ENCODE measurements at places on chromosomes 4 and X. TPM values are rescaled to one million over a fixed set of nuclear protein-coding genes. Genes with fewer than 3 reads are reported as not detected.

DNA sequence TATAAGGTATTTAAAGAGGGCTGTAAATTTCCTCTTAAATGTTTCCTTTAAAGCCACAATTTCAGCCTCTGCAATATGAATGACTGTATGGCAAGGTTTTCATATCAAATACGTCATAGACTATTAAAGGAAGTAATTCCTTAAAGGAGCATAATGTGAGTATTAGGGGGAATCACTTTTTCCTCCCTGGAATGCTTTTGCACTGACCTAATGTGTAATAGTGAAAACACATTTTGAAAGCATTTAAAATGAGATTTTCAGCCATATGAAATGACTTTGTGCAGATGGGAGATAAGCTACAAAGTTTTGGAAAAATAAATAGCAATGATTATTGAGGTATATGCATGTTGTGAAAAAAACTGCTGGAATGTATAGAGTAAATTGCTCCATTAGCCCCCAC is 17.6 kb downstream of the SLIT2 start:
- no peak for DNase-seq

DNA sequence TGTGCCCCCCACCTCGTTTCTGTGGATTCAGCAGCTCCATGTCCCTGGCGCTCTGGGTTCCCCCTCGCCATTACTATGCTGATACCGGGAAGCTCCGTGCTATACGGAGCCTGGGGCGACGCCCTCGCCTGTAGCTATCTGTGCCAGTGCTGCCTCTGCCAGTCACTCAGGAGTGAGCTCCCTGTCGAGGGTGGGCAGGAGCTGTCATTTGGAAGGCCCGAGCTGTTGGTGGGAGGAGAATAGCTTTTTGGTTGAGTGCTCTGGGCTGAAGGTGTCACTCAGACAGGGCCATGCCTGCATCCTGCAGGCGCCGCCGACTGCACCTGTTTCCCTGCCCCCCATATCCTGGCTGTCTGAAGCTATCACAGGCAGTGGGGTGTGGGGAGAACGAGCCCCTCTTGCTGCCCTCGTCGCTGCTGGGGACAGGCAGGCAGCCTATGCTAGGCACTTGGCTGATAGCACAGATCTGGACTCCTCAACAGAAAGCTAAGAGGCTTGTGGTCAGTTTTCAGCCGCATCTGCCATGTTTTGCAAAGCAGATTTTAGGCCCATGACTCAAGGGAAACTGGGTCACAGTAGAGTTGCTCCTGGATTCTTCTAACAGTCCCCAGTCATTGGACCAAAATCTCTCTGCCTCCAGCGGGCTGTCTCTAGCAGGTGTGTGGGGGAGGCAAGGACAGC is 31.8 kb downstream of the CPLX1 start:
- DNase-seq, result no peak

GRCh38 chr4:99593781-99594641 is 19.4 kb downstream of the MTTP start:
- peak; percentile 22 for DNase-seq

DNA sequence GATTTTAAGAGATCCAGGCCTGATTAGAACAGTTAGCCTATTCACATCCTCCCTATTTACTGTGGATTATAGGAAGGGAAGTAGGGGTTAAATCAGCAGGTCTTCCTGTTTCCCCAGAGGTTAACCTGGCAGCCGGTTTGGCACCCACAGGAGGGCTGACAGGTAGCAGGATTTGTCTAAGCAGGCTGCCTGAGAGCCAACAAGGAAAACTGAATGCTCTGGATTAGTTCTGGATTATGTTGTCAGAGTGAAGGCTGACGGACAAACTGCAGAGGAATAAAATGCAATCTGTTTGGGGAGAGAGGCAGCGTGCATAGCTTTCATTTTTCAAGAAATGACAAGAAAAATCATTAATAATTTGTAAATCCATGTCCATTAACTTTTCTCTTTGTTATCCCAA is 397.1 kb upstream of the FAM241A start:
- DNase-seq, result no peak

DNA sequence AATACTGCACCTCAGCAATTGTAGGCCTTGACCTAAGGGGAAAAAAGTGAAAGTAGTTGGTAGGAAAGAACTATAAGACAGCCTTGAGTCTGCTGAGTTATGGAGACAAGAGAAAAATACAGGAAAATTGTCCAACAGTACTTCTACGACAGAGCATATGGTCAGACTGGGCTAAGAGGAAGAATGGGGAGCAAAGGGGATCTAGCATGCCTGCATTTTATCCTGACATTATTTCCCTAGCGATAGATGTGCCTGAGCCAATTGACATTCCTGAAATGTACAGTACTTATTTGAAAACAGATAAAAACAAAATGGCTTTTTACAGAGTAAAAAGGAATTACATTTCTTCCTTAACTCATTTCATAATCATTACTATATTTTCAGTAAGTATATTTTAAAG is 22.2 kb downstream of the GUCY1A1 start:
- no peak for DNase-seq

GRCh38 chr4:11590132-11590531 is 161.4 kb upstream of the HS3ST1 start:
- DNase-seq, result no peak

GRCh38 chr4:21517126-21517859 is 431.3 kb downstream of the KCNIP4 start:
- no peak for DNase-seq

DNA sequence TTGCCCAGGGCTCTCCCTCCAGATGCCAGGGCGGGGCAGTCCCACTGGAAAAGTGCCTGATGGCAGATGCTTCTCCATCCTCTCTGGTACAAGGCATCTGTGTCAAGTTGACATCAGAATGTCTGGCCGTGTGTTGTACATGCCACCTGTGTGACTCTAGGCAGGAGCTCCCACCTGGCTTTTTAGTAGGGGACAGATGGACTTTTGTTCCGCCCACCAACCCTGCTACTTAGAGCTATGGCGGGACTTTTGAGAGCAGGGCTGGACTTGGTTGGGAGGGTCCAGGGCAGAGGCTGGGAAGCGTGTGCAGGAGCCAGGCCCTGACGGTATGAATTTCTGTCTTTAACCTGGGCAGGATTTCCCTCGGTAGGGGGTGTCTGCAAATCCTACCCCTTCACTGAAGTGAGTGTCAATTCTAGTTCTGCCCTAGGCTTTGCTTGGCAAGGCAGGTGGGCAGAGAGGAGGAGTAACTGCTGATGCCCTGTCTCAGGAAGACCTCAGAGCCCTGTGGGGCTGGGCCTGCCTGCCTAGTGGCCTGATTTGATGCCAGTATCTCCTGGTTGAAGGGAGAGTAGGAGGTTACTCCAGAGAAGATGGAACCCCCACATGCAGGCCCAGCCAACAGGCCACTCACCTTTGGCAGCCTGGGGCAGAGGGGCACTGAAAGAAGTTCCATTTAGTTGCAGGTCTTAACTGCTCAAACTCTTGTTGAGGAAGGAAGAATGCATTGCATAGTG is 99.1 kb downstream of the PJA1 start:
- DNase-seq, result no peak

- no peak for DNase-seq
These were observed 56.4 kb upstream of the PNPLA4 start for GRCh38 chrX:7983581-7983980.

- DNase-seq, result no peak
These were observed 38.2 kb downstream of the CENPI start for GRCh38 chrX:101136235-101136634.

- no peak for DNase-seq
These were observed 39.2 kb upstream of the CCKAR start for GRCh38 chr4:26529479-26529878.

DNA sequence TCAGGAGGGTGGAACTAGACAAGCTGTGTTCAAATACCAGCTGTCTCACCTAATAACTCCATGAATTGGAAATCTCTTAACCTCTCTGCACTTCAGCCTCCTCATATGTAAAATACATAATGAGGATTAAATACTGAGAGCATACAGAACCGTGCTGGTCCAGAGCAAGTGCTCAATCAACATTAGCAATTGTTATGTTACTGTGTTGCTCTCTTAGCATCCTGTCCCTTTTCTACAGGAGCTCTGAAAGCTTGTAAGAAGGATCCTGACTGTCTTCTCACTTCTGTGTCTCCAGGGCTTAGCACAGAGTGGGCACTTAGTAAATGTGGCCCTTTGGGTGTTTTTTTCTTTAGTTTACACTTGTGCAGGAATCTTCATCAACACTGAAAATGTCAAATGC is 1456.1 kb upstream of the IGFBP7 start:
- DNase-seq, result no peak

- DNase-seq, result no peak
These were observed 24.9 kb downstream of the WDR1 start for GRCh38 chr4:10091531-10092181.

GRCh38 chr4:10135260-10135659 is 18.7 kb upstream of the WDR1 start:
- no peak for DNase-seq

- no peak for DNase-seq
These were observed 2053.5 kb upstream of the TENM3 start for GRCh38 chr4:180189666-180190065.

GRCh38 chr4:67236788-67237187 is 308.5 kb downstream of the CENPC start:
- DNase-seq, result no peak

GRCh38 chr4:52096048-52096447 is 44.9 kb downstream of the SPATA18 start:
- DNase-seq, result no peak

- DNase-seq, result no peak
These were observed 93.6 kb upstream of the SMAD1 start for GRCh38 chr4:145388043-145388442.

- no peak for DNase-seq
These were observed 31.9 kb downstream of the CDKL2 start for GRCh38 chr4:75598390-75598789.

- no peak for DNase-seq
These were observed 37.0 kb downstream of the SH2D1A start for GRCh38 chrX:124383354-124383753.

- no peak for DNase-seq
These were observed 129.8 kb downstream of the SORBS2 start for GRCh38 chr4:185682236-185682635.

DNA sequence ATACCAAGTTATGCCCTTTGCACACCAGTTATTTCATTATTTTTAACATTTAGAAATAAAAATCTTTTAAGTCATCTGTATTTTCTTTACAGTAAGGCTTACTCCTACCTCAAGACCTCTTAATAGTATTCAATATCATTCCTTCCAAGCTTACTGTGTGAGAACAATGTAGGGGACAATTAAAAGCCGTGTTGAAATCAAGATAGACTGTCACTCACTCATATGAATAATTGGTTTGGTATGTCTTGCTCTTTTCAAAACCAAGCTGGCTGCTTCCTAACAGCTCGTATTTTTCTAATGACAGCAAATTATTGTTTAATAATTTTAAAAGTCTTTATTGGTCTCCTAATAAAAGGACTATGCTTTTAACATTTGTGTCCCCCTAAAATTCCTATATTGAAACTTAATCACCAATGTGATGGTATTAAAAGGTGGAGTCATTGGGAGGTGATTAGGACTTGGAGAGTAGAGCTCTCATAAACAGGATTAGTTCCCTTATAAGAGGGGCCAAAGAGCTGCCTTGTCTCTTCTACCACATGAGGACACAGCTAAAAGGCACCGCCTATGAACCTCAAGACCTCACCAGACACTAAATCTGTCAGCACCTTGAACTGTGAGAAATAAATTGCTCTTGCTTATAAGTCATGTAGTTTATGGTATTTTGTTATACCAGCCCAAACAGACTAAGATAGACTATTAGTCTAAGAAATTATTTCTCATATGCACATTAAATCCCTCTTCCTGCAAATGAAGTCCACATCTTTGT is 4.1 kb downstream of the ABCB7 start:
- no peak for DNase-seq

DNA sequence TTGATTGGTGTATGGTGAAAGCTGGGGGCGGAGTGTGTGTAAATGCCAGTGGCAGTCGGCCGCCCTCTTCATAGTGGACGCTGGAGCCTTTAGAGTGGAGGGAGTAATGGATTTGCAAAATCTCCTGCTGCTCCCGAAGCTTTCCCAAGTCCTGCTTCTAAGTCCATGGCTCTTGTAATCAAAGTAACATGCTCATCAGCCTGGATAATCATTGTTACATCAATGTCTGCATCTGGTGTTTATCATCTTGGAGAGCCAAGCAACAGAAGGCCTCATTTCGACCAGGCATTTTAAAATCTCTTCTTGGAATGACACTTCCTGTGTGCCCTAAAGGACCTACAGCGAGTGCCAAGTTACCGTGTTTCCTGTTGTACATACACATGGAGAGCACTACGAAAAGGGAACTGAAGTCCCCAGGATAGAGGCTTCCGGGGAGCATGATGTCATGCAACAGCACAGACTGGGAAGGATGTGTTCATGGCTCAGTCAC is 32.2 kb downstream of the UNC5C start:
- DNase-seq, result no peak

- no peak for DNase-seq
These were observed 2.2 kb downstream of the AR start for GRCh38 chrX:67545893-67546495.

DNA sequence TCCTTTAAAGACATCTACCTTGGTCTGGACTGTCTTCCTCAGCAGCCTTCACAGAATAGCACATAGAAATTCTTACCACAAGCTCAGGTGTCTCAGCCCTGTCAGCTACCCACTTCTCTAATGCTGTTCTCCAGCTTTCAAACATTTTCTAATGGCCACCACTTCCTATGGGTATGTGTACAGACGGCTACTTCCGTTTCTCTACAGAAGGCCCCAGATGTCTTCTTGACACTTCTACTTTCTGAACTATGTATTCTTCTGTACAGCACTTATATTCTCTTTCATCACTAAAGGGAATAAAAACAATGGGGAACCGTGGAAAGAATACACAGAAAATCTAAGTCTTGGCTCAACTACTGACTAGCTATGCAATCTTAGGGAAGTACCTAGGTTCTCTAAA is 13.3 kb downstream of the OPHN1 start:
- DNase-seq, result no peak

- DNase-seq, result no peak
These were observed 12.1 kb upstream of the ING2 start for GRCh38 chr4:183492791-183493222.

DNA sequence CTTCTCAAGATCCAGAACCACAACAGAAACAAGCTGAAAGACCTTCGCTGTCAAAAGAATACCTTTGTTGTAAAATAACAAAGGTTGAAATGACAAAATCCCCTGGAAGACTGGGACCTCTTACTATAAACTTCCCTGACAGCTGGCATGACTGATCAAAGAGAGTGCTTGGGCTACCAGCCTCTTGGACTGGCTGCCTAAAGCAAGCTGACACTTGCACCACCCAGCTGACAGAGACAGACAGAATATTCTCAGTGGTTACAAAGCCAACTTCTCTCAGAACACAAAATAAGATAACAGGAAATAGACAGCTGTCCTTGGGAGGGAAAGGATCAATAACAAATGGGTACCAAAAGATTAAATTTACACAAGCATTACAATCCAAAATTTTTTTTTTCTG is 241.7 kb upstream of the SPOCK3 start:
- DNase-seq, result no peak

Gene FREM3
- not detected for total RNA-seq

Gene HTRA3
- 0.05 TPM for total RNA-seq

Gene MYOZ2
- 0.24 TPM for total RNA-seq

Gene ASB9
- 30.3 TPM for total RNA-seq

Gene CFI
- total RNA-seq, result 0.26 TPM

Gene CTAG1A
- total RNA-seq, result not detected

Gene GABRE
- not detected for total RNA-seq

Gene PAGE2
- total RNA-seq, result not detected

Gene YIPF7
- total RNA-seq, result not detected

Gene TMEM144
- 26.8 TPM for total RNA-seq

Gene VSIG1
- not detected for total RNA-seq

Gene CLCN4
- 4.1 TPM for total RNA-seq

Gene NAP1L2
- 1.2 TPM for total RNA-seq
